ENCODE measurements at places on chromosomes 6 and 20.

- no peak for DNase-seq
Measured at GRCh38 chr20:38132910-38133501, 32.1 kb downstream of the TGM2 start.

GRCh38 chr6:42929821-42930360 lies 611 bp downstream of the CNPY3 start:
- peak; percentile 87 for DNase-seq

DNA sequence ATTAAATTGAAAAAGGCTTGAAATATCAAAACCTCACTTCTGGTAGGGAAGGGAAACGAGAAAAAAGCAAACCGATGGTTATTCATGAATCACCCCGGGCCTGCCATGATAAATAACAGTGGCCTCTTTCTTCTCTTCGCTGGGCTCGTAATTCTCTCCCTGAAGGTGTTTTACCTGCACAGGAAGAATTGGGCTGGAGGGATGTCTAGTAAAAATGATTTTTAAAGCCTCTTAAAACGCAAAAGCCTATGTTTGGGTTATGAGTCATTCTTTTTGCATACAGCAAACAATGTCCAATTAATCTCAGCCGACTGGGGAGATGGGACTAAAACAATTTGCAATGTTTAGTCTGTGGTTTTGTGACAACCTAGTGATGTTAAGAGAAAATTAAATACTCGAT lies 16.8 kb downstream of the LINC00237 start:
- no peak for DNase-seq

DNA sequence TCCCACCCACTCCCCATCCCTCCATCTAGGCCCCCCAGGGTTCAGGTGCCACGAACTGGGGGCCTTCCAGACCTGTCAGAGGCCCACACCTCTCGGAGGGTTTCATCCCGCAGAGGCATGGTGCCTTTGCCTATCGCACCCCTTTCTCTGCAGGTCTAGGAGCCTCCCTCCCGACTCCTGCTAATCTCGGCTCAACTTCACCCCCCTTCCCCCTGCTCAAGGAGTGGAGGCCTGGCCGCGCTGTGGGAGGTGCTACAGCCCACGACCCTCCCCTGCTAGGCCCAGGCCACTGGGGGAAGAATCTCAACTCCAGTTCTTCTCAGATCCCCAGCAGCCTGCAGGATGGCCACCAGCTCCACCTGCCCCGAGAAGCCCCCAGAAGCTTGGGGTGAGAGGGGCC lies at the start of gene TULP1:
TULP1 (minus strand) TSS at position 157 of the 400 bp plus-strand sequence; CDS start at position 119, 38 bp downstream.
- DNase-seq: no peak

GRCh38 chr20:32155017-32155981 lies 45.8 kb downstream of the TM9SF4 start:
- DNase-seq: peak; percentile 11

DNA sequence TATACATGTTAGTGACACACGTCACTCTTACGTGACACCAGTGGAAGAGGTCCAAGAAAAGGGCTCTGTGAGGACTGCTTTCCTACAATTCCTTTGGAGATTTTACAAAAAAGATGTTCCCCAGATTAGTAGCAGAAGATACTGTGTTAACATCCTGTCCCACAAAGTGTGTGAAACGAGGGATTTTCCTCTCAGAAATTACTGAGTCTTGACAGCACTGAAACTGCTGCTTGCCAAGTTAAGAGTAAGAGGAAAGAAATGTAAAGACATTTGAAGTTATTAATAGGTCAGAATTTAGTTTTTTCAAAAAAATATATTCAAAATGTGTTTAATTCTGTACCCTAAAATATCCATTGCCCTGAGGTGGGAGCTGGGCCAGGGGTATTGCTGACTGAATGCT lies 58.8 kb upstream of the MAP7 start:
- no peak for DNase-seq

DNA sequence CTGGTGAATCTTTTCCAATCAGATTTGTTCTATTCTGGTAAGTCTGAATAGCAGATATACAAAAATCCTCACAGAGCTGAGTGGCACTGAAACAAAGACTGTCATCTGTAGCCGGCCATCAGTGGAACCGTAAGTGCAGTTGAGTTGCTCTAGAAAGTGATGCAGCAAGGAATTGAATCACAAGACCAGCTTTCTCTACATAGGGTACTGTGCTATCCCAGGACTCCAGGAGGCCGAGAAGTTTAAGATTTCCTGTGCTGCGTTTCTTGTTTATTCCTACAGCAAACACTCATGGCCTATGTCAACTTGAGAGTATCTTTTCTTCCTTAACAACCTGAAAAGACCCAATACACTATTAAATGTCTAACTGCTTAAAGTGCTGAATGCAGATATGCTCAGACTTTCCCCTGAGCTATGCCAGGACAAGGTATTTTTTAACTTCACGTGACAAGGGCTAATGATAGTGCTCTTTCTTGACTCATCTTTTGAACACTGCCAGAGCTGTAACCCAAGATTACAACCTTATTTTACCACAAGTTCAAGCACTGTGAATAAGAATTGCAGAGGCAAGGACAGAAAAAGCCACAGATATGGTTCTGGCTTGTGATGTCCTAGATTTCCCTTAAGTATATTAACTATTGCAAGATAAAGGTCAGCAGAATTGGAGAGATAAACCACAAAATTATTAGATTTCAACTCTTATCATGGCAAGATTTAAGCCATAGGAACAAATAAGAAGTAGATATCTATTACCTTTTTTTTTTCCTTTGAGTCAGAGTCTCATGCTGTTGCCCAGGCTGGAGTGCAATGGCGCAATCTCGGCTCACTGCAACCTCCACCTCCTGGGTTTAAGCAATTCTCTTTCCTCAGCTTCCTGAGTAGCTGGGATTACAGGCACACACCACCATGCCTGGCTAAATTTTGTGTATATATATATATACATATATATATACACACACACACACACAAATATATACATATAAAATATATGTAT lies 71.6 kb downstream of the GJA1 start:
- DNase-seq: no peak

DNA sequence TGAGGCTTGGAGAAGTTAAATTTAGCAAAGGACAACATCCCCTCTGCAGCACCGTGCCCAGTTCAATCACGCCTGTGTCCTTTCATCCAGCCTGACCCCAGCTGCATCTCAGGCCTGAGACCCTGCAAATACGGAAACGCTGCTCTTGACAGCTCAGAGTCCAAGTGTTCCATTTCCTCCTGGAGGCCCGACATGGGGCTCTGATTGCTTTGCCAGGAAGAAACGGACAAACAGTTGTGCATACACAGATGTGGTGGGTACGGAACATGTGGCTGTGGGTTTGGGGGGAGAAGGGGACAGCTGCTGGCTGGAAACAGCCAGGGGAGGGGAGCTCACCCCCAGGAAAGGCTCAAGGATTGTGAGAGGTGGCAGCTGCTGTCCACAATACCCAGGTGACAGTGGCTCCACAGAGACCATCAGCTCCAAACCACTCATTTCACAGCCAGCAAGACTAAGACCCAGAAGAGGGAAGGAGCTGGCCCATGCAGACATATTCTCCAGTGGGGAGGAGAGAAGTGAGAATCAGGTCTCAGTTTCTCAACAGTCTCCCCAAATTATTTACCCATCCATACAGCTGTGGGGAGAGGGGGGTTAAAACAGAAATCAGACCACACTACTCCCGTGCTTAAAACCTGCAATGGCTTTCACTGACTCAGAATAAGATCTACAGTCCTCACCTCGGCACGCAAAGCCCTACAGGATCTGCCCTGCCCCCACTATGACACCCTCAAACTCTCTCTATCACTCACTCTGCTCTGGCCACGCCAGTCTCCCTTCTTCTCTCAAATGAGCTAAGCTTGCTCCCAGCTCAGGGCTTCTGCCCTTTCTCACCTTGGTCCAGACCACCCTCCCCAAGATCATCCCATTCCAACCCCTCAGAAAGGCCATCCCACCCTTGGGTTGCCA lies 89.1 kb downstream of the PREX1 start:
- DNase-seq: no peak

DNA sequence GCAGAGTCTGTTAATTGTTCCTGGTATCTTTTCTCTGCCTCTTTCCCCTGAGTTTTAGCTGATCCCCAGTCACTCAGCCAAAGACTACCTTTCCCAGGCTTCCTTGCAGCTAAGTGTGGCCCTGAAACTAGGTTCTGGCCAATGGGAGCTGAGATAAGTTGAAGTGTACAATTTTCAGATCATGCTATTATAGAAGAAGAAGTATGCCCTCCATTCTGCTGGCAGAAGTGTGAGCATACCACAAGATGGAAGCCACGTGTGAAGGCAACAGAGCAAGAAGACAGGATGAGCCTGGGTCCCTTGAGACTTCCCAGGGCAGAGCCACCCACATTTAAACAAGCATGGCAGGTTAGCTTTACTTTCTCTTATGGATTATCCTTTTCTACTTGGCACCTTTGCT lies 273.2 kb downstream of the HIVEP2 start:
- peak; percentile 5 for DNase-seq

DNA sequence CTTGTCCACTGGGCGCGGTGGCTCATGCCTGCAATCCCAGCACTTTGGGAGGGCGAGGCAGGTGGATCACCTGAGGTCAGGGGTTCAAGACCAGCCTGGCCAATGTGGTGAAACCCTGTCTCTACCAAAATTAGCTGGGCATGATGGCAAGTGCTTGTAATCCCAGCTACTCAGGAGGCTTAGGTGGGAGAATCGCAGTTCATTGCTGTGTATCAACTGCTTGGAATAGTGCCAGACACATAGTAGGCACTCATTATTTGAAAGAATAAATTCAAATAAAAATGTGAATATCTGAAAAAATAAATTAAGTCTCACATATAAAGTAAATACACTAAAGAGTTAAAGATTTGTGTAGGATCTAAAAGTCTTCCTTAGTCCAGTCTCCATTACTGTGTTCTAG lies 1.9 kb downstream of the PAK1IP1 start:
- DNase-seq: no peak

DNA sequence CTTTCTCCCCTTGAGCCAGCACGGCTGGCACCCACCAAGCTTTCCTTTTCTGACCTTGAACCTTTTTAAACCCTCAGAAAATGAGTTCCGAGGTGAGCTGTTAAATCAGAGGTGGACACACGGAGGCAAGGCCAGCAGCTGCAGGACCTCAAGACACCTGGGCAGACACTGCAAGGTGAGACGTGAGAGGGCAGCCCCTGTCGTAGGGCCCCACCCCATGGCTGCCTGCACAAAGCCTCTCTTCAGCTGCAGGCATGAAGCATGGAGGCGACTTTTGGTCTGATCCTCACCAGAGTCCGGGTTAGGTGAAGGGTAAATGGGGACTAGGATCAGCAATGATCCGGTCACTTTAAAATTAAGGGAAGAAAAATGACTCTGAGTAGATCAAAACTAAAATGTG lies 25.7 kb downstream of the MYT1 start:
- no peak for DNase-seq

GRCh38 chr6:147434516-147434915 lies 74.0 kb upstream of the SAMD5 start:
- no peak for DNase-seq

GRCh38 chr6:131067521-131067920 lies 4.5 kb upstream of the EPB41L2 start:
- DNase-seq: no peak

DNA sequence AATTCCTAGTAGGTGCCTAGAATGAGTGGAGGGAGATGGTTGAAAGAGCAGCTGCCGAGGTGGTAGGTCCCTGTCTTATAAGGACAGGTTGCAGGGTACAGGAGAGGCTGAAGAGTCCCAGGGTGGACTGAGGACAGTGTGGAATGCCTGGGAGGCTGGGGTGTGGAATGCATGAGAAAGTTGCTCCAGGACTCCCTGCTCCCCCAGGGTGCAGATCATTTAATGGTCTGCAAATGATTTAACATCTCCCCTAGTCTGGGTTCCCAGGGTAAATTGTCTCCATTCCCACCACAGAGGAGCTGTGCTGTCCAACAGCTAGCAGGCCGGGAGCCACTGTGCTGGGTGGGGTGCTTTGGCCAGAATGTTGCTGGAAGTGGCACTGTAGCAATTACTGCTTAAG lies 76.0 kb downstream of the CD83 start:
- DNase-seq: no peak
